DMS153 (cell line): ENCODE measurements at places on chromosomes 1 and 21.

DNA sequence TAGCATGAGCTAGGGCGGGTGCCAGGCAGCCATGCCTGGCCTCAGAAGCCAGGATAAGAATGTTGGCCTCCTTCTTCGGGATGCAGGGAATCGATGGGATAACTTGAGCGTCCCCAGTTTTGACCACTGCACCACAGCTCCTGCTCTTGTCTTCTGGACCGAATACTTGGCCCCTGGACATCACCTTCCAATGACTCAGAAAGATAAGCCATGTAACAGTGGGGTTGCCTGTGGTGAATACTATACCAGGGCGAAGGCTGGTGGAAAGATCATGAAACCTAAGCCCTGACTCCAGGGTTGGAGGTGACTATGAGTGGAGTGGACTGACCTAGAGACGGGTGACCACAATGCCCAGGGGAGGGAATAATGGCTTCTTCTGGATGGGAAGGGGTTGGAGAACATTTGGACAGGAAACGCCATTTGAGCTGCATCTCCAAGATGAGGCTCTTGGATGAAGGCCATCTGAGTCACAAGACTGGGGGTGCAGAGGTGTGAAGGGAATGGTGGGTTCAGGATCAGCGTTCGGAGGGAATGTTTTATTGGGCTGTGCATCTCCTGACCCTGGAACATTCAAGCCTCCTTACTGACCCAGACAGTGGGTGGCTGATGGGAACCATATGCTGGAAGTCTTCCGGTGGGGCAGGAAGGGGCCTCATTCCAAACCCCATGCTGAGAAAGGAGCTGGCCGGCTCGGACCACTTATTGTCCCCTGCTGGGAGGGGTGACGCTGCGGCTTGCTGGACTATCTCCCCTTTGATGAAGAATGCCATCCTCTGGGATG, 18.5 kb upstream of the KCNE2 start:
- DNase-seq = no peak

GRCh38 chr1:40848530-40849189, 13.5 kb downstream of the CITED4 start:
- peak; percentile 90 for DNase-seq

DNA sequence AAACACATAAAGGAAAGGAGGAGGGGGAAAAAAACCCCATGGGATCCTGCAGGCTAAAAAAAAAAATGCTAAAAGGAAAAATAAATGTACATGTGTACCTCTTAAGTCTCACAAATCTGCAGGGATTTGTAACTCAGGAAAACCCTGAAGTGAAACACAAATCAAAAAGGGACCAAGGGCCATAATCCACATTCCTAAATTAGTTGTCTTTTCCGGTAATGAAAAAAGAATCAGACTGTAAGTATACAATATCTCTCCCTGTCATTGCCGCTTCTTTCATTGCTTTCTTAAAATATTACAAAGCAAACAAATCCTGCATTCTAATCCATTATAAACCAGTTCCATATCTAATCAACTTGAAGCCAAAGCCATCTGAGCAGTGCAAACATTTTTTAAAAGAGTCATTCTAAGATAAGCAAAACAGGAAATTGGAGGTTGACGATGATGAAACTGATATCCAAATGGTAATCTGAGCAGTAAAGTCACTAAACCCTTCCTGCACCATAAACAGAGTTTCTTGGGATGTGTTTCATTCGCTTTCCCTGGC, 58.7 kb upstream of the SIM2 start:
- DNase-seq = no peak

- no peak for DNase-seq
Observed at GRCh38 chr1:215192306-215192705, 109.8 kb downstream of the KCNK2 start.

DNA sequence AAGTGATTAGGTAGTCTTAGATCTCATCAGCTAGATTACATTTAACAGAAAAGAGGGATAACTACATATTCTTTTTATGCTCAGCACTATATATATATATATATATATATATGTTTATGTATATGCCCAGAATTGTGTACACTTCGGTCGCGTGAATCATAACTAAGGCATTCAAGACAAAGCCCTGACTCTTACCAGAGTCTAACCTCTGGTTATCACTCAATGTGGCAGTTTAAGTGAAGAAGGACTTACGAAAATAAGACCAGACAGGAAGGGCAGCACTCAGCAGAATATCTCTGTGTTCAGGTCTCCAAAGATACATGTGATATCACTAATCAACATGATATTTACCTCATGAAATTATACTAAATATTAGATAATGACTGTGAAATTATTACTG, 1326.7 kb downstream of the MRPL39 start:
- DNase-seq = no peak

DNA sequence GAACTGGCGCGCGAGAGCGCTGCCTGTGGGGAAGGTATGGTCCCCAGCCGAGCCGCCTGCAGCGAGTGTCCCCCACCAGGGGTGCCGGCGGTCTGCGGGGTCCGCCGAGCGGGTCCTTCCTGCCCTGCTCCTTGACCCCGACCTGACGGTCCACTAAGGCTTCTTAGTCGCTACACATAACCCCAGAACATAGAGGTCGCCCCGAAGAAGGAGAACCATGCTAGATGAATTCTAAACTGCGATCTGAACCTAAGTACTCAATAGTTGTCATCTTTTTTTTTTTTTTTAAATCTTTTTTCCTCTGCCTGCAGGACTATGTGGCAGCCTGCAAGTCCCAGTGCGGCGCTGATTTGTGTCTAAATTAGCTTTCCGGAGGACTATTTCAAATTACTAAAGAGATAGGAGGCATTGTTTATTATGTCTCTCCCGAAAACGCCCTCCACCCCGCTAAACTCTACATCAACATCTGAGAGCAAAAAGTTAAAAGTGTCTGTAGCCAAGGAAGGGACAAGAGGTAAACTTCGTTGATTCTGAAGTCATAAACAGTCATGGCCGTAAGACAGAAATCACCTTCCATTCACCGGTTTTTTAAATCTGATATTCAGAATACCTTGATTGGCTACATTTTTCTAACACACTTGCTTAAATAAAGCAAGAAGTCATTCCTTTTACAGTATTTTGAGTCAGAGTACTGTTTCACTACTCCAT, 476 bp downstream of the AXDND1 start:
- DNase-seq = no peak

GRCh38 chr21:31107871-31108270, 69.6 kb upstream of the KRTAP19-8 start:
- DNase-seq = no peak

GRCh38 chr1:8255712-8256111, 62.2 kb upstream of the SLC45A1 start:
- no peak for DNase-seq

DNA sequence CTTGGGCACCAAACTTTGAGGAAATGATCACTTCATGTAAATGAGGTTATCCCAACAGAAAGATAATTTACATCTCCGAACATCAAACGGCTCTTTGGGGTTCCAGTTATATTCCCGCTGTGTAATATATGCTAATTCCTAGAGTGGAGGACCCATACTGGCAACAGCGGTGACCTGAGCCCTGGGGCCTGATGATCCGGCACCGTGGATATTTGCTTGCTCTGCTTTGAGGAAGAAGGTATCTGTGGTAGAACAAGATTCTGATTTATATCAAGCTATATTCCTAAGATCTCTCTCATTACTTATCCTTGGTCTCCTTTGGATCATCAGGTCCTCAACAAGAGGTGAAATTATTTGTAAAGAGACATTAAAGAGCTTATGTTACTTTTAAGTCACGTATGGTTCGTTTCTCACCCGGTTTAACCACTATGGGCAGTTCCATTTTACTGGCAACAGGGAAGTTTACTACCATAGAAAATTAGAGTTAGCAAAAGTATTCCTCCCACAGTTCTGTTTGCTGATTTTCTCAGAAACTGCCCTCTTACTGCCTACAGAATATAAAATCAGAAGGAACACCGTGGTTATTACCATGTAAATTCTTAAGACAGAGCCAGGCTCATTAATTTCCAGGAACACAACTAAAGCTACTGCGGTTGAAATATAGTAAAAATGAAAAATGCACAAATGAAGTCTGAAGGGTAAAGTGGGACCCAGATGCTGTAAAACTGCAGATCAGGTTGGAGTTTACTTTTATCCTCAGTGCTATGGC, 56.7 kb downstream of the MRPL39 start:
- DNase-seq = no peak

DNA sequence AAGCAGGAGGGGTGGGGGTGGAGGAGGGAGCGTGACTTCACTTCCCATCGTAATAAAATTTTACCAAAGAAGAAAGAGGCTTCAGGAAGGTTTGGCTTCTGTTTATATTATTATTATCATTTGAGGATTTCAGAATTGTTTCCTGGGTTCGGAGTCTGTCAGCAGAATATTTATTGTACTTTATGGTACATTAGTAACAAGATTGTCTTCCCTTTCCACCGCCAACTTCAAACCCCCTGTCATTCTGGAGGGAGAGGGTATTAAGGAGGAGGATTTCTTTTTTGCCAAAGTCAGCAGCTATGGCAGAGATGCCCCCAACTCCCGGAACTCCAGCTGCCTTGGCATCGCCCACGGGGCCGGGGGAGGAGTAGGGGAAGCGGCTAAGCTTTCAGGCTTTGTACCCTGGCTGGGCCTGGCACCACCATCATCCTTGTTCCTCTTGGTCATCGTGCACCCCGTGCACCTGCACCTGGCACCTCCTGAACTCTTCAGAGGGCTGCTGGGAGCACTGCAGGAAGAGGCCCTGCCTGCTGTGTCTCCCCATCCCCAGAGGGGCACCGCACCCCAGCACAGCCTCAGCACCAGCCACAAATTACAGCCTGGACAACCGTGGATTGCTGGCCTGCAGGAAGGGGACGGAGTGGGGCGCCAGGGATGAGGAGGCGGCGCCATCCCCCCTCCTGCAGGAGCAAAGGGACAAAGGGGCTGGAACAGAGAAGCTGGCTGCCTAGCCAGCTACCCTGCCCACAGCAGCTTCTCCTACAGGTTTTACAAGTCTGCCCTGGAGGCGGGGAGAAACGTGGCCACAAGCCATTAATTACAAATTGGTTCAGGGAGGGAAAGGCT, 24.0 kb upstream of the PAX7 start:
- DNase-seq = no peak

DNA sequence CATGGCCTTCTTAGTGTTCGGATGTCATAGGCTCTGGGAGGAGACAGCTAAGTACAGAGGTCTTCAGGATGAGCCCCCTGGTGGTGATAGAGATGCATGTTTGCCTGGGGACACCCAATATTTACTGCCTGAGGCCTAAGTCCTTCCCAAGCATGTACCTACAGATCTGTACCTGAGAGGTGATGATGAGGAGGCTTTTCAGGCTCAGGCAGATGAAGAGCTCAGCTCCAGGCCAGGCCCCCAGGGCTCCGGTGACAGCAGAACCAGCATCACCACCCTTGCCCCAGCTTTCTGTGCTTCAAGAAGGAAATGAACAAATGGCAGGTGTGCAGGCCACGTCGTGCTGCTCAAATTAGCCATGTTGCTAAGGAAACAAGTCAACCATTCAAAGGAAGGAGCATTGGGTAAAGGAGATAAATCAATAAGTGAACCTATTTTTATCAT, 21.1 kb downstream of the CACNA1E start:
- peak; percentile 69 for DNase-seq

DNA sequence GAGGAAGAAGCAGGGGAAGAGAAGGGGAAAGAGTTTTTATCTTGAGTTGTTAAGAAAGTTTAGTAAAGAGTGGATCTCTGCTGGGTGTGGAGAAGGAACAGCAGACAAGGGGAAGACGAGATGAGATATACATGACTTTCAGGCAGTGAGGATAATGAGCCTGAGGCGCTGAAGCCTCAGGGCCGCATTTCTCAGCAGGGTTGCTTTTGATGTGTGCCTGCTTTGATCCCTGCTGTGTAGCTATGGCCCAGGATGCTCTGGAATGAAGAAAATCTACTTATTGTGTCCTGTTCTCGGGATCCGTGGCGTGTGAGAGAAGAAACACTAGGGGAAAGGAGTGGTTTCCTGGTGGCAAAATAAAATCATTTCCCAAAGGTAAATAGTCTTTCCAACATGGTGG, 15.1 kb upstream of the RPE65 start:
- no peak for DNase-seq
